ENCODE measurements at places on chromosomes 3 and 15.

- DNase-seq = no peak
Observed at GRCh38 chr3:144521131-144521530, 549.5 kb downstream of the DIPK2A start.

GRCh38 chr15:81301815-81302399 lies 22.0 kb downstream of the STARD5 start:
- no peak for DNase-seq

- no peak for DNase-seq
Observed at GRCh38 chr15:82643992-82644391, 3.2 kb downstream of the CPEB1 start.

- DNase-seq = no peak
Observed at GRCh38 chr3:59339818-59340217, 290.0 kb upstream of the CFAP20DC start.

GRCh38 chr3:185176750-185177359 lies 24.0 kb upstream of the C3orf70 start:
- peak; percentile 15 for DNase-seq

- DNase-seq = peak; percentile 25
Observed at GRCh38 chr3:124887177-124887931, at the start of gene ITGB5. TSS of gene ITGB5 (minus strand) at chr3:124887365. CDS start at chr3:124887000, 365 bp downstream.

- no peak for DNase-seq
Observed at GRCh38 chr3:12574661-12575060, 17.8 kb downstream of the MKRN2 start.

- DNase-seq = no peak
Observed at GRCh38 chr3:79354179-79354688, 413.6 kb downstream of the ROBO1 start.

DNA sequence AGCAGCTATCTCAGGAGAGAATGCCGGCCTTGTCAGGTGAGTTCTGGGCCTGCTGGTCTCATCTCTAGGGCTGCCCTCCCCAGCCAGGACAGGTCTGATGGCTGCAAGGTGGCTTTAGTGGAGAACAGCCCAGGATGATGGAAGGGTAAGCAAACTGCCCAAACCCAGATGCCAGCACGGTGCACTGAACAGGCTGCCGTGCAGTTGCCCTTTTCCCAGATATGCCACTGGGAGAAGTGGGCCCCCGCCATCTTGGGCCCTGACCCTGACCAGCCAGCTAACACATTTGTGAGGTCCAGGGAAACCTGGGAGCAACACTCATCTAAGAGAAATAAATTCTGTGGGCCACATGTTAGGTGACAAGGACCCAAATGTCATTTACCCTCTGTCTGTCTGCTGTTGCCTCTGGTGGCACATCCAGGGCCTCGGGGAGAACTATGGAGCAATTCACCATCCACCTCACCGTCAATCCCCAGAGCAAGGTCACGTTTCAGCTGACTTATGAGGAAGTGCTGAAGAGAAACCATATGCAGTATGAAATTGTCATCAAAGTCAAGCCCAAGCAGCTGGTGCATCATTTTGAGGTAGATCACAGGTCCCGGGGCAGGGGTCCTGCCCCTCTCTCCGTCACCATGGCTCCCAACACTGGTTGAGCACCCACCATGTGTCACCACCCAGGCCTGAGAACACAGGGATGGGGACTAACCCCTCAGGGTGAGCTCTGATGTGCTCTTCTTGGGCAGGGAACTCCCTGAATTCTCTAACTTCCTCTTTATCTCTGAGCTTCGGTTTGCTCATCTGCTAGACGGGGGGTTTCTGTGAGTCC lies 1.8 kb downstream of the ITIH1 start:
- DNase-seq = no peak

GRCh38 chr15:92170897-92171296 lies 222.8 kb upstream of the ST8SIA2 start:
- DNase-seq = no peak

- no peak for DNase-seq
Observed at GRCh38 chr15:70236341-70237086, 138.8 kb upstream of the TLE3 start.

- DNase-seq = no peak
Observed at GRCh38 chr15:98728082-98728810, 79.9 kb downstream of the IGF1R start.

DNA sequence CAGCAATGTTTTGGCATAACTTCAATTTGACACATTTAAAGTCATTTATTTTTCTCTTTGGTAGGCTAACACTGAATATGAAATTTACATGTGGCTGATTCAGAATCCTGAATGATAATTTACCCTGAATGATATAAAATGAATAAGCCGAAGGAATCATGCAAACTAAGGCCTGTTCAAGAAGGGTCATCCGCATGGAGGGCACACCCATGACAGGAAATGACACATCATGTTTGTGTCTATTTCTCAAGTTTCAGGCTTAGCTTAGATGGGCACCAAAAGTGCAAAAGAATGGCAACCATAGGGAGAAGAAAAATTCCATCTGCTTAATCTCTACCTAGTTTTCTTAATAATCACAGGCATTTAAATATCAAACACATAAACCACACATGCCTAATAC lies 141.5 kb downstream of the DUT start:
- DNase-seq = no peak

DNA sequence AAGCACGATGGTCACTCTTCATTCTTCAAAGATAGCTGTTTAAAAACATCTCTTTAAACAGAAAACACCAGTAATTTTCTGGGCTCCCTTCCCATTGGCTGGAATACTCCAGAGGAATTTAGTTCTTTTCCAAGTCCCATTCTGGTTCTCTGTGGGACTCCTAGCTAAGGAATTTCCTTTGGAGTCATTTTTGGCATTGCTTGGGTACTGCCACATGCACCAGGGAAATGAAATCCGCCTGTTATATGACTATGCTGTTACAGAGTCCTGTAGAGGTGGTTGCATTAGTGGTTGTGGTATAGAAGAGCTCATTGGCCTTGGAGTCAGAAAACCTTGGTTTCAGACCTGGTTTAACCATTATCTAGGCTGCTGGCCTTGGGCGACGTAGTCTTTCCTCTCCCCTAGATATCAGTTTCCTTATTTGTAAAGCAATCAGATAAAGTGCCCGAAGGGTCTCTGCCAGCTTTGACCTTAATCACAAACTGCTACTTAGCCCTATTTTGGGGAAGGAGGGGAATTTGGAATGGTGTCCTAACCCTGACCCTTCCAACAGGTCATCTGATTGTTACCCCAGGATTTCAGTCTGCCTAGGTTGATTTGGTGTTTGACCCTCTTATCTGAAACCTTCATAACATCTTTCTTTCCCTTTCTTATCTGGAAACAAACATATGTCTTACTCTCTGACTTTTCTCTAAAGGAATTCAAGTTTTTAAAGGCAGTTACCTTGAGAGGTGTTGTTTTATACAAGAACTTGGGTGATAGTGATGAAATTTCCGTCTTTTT lies 13.4 kb downstream of the RTP1 start:
- DNase-seq = no peak

DNA sequence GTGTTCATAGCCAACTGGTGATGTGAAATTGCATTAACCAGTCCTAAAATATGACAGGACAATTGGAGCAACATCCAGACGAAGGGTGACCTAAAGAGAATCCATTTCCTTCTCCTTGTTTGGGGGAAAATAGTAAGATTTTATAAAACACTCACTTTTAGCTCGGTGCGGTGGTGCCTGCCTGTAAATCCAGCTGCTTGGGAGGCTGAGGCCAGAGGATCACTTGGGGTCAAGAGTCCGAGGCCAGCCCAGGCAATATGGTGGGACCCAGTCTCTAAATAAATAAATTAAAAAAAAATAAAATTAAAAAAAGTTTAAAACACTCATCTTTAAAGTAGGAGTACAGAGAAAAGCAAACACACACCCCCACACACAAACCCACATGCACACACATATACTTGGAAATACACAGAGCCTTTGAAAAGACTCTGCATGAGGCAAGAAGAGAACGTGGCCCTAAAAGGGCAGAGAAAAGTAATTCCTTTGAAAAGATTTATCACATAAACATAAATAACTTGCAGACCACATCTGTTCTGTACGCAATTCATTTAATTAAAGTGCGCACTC lies 14.1 kb upstream of the LOXL1 start:
- no peak for DNase-seq

GRCh38 chr3:184598574-184598927 lies 37.0 kb downstream of the EPHB3 start:
- no peak for DNase-seq

GRCh38 chr3:49500732-49501609 lies 30.9 kb downstream of the DAG1 start:
- DNase-seq = no peak

DNA sequence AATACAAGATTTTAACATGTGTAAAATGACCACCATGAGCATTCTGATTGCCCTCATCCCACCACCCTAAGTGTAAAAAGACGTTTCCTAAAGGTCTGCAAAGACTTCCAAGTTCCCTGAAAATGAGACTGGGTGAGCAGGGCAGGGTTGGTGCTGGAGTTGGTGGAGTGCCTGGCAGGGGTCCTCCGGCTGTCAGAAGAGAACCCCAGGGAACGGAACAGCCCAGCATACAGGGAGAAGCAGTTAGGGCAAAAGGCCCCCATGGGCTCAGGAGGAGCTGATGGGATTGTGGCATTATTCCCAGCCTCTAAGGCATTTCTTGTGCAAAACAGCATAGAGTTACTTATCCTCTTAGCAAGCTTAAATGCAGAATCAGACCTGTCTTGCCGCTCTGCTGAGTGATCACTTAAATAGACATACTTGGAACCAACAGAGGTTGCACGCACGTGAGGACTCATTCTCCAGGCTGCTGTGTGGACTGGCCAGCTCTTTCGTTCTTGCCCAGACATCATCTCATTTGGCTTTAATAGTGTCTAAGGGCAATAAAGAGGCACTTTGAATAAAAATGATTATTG lies 36.0 kb downstream of the XYLB start:
- DNase-seq = no peak

GRCh38 chr3:115659253-115660220 lies 36.2 kb downstream of the GAP43 start:
- DNase-seq = no peak

DNA sequence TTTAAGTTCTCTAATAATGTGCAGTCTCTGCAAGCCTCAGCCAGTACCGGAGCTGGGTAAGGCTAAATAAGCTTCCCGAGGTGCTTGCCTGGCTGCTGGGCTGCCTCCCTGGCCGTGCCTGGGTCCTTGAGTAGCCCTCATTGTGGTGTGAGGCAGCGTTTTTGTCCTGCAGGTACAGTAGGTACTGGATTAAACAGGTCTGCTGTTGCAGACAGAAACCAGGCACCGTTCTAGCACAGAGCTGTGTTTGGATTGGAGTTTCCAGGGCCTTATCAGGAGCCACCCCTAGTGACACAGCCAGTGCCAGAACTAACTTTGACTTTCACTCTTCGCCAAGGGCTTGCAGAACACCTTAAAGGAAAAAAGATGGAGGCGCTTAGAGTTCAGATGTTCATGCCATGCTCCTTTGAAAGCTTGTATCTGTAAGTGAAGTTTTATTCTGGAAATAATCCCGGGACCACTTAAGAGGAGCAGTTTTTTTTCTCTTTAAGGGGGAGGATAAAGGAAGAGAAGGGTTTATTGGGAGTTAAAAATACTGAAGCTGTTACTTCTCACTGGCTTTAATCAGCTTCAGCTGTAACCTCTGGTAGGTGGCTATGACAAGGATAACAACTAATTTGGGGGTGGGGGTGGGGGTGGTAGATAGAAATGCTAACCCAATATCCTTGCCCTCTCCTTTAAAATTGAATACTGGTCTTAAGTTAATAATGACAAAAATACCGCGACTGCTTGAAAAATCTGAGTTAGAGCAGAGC lies 126.8 kb downstream of the MITF start:
- DNase-seq = no peak

DNA sequence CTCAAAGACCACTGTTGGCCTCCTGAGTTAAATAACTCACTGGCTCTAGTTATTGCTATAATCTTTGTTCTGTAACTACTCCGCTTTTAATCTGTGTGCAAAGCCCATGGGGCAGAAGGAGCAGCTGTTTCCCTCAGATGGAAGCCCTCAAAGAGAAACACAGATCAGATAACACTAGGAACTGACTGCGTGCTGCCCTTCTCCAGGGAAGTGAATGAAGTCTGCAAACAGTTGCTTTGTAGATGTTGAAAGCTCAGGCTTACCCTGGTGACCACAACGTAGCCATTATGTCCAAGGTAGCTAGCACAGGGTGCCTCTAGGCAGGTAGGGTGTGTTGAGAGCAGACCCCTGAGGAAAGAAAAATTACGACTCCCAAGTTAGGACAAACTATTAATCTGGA lies 152.3 kb upstream of the STAC start:
- DNase-seq = no peak

DNA sequence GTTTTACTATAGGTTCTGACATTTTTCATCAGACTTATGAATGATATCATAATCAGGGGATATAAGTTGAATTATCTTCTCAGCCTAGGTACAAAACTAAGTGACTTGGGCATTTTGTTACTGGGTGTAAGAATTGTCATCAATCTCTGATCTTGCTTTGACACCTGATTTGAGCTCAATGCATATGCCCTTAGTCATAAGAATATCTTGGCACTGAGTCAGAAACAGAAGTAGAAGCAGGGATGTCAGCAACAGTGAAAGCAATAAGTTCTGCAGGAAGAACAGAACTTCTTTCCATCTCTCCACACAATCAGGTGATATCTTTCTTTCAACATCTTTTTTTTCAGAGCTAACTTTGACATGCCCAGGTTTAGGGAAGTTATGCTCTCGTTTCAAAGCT lies 14.6 kb downstream of the SLITRK3 start:
- peak; percentile 17 for DNase-seq

GRCh38 chr3:133547432-133548041 lies 25.9 kb upstream of the CDV3 start:
- DNase-seq = peak; percentile 25

DNA sequence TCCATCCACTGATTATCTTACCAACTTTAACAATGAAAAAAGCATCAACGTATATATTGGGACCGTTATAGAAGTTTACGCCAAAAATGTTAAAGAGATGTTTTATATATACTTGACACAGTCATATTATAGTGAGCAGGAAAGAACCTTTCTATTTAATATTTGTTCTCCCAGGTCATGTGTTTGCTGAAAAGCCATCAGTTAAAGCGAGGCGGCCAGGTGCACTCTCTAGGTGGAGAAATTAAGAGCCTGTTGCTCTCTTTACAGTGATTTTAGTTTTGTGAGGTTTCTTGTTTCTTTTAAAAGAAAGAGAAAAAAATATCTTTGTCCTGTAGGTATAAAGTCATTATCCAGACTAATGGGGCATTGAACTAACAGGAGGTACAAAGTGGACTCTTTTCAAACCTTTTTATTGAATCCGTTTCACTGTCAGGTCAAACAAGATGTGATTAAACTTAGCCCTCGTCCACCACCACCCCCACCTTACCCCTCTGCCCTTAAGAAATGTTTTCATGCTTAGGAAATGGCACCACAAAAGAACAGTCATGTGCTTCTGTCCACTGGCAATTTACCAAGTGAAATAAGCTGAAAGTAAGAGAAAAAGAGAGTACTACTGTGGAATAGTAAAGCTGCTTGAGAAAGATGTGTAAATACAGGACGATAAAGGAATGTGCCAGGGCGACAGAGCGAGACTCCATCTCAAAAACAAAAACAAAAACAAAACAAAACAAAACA lies 279.9 kb downstream of the PTPRG start:
- no peak for DNase-seq

Data from SW 1271 (cell line).